ENCODE measurements at places on chromosomes 3 and 15.

DNA sequence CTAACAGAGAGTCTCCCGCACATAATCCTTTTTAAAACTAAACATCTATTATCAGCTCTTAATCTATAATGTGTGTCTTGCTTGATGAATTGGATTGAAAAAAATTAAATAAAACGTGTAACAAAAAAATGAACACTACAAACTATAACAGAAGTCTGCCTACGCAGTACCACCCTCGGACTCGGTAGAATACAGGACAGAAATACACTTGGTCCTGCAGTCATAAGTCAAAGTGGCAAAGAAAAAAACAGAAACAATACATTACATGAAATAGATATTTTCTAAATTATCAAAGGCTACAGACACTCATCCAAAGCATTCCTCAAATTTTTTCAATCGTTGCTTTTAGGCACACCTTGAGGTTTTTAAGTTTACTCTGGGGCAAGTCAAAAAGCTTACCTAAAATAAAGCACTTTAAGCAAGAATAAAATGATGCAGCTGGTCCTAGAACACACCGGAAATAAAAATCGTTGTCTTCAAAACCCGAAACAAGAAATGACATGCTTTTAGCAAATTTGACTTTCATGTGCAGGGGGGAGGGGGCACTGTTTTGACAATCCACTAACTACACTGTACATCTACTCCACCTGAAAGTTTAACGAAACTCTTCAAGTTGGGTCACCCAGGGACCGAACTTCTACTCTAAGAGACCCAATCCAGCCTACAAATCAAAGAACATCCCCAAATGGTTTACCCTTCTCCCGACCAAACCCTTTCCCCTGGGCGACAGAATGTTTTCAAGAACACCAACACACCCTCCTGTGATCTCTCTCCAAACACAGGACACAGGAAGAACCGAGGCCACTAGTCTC, 1.3 kb downstream of the ADAM10 start:
- DNase-seq, result no peak

GRCh38 chr3:41394896-41395295, 195.6 kb downstream of the CTNNB1 start:
- no peak for DNase-seq

GRCh38 chr15:79682851-79683288, 213.9 kb downstream of the MTHFS start:
- no peak for DNase-seq

- DNase-seq, result no peak
Observed at GRCh38 chr3:61857297-61857696, 295.9 kb downstream of the PTPRG start.

GRCh38 chr3:108936924-108937689, 16.6 kb downstream of the GUCA1C start:
- DNase-seq, result no peak

DNA sequence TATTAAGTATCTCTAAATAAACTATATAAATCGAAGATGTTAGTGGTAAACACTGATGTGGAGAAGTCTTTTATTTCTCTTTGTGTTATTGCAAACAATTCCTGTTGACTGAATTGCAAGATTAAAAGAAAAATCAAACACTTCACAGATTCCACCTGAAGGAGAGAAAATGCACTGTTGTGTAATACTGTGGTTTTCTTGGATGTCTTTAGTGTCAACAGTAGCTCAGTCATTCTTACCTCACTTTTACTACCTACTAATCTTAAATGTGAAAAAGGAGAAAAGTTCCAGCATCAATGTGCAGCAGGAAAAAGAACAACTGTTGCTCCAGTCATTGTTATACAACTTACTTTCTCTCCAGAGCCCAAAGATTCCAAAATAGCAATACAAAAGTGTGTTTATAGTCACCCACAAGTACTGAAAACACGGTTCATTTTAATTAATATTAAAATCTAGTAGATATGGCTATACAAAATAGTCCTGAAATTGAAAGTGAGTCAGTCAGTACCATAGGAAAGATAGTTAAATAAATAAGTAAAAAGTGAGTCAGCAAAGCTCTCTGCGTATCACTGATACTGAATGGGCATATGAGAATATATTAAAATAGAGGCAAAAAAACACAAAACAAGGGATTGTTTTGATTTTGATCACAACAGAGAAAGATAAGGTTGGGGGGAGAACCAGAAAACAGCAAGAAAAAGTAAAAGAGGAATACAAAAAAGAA, 90.5 kb upstream of the CSPG5 start:
- no peak for DNase-seq

- no peak for DNase-seq
Observed at GRCh38 chr3:154085071-154085470, 36.1 kb upstream of the ARHGEF26 start.

DNA sequence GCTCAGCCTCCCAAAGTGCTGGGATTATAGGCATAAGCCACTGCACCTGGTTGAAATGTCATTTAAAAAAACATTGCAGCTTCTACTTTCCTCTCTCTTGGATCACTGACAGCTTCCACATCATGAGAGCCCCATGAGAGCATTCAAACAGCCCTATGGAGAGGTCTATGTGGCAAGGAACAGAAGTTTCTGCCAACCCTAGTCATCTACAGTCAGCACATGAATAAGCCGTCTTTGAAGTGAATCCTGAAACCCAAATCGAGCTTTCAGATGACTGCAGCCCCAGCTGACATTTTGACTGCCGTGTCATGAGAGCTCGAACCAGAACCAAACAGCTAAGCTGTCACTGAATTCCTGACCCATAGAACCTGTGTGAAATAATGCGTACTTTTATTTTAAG, 39.8 kb downstream of the CD200R1L start:
- DNase-seq, result no peak

GRCh38 chr3:158845765-158846350, 44.0 kb downstream of the MFSD1 start:
- no peak for DNase-seq

DNA sequence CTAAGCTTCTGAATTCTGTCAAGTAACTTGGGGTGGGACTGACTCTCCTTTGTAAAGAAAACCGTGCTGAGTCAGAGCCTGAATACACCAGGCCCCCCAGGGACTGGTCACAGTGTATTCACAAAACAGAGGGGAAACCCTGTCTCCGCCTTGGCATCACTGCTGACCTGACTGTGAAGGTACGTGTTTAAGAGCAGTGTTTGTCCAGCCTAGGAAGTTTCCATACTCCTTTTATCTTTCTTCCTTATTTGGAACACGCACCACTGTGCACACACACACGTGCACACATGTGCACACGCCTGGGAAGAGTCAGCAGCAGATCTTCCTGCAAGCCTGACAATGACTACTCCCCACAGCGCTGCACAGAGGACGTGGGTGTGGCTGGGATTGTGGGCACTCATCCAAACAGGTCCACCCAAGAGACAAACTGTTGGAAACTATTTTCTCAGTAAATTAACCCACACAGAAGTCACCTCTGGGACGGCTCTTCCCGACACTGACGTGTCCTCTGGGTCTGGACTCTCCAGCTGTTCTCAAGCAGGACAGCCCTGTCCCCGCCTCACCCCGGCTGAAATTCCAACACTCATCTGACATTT, 87.7 kb downstream of the ATP10A start:
- DNase-seq, result no peak

DNA sequence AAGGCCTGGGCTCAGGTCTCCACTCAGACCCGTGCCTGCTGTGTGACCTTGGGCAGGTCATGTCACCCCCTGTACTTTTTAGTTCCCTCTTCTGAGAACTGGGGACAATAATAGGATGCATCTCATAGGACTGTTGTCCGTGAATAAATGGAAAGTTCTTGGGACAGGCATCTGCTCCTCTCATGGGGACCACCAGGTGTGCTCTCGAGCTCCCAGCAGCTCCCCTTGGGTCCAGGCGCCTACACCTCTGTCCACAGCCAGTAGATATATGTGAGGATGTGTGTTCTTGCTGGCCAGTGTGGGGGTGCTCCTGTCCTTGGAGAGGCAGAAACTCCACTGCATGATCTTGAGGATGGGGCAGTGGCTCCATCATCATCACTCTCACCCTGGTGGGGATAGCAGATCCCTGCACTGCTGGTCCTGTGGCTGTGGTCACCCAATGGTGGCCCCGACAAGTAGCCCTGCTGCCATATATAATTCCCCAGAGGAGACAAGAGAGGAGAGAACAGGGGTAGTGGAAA, 257.6 kb upstream of the TLE3 start:
- DNase-seq, result no peak

- no peak for DNase-seq
Observed at GRCh38 chr15:49877873-49878521, 241.0 kb downstream of the ATP8B4 start.

DNA sequence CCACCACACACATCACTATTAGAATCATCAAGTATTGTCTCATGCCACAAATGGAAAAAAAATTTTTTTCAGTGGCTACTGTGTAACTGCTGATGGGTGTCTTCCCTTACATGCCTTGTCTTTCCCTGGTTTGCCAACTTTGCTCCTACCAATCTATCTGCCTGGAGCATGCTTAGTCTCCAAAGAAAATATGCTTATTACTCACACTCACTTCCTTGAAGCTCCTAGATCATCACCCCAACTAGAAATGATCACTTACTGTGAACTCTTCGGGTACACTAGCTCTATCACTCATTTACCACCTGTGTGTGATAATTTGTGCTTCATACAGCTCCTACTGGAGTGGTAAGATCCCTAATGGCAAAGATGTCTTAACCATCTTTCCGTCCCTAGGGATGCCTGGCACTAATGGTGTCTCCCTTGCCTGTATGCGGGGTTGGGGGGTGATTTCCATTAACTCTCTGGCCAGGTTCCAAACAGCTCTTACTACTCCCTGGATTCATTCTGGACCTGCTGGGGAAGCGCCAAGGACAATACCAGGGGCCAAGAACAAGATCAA, 799 bp downstream of the VPS33B start:
- no peak for DNase-seq

DNA sequence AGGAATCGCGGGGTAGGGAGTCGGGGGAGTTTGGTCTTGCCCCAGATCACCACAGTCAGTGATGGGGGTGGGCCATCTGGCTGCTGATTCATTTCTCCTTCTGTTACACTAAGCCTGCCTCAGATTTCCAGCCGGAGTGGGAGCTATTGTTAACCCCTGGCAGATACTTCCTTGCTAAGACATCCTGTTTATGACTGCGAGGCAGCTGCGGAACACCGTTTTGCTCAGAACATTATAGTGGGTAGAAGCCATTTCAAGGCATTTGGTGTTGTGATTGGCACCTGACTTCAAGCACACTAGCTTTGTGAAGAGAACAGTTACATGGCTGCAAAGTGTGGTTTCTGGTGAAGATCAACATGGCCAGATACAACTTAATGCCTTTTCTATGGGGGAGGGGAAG, 73.8 kb downstream of the FLNB start:
- no peak for DNase-seq

DNA sequence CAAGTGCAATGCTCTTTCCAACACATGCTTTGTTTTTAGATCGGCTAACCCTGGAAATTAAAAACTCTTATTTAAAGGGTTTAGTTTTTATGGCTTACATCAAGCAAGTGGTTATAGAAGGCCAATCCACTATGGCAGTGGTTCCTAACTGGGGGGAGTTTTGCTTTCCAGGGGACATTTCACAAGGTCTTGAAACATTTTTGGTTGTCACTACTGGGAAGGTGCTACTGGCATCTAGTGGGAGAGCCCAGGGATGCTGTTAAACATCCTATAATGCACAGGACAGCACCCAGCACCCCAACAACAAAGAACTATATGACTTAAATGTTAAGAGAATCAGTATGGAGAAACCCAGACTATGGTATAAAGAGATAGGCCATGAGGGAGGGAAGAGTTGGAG, 439.0 kb downstream of the NTRK3 start:
- no peak for DNase-seq

DNA sequence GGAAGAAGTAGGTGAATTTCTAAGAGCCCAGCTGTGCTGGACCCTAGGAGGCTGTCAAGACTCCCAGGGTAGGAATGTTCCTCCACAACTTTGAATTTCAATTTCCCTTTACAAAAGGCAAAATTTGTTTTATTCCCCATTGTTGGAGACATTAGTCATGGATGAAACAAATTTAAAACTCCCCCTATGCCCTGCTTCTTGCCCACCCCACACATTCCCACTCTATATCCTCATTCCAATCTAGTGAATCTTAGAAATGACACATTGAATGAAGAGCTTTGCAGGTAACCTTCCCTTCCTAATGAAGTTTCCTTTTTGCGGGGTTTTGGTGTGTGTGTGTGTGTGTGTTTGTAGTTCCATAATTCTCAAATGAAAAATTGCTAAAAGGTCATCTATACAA, 72.6 kb downstream of the CCNL1 start:
- DNase-seq, result no peak

GRCh38 chr3:49775538-49775937, 10.8 kb downstream of the IP6K1 start:
- DNase-seq, result no peak

DNA sequence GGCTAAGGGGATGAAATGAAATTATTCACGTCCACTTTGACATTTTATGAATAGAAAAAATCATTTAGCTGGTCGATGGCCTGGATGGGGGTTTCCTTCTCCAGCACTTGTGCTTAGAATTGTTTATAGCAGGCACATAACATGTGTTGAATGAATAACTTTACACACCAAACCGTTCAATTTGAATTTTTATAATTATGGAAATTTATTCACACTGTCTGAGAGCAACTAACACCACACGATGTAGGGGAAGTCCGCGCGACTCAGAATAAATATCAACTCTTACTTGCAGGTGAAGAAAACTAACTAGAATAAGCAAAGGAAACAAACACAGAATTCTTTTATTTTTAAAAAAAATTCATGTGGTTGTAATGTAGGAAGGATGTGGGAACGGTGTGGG, 81.3 kb downstream of the MINAR1 start:
- no peak for DNase-seq

- DNase-seq, result no peak
Observed at GRCh38 chr3:172203522-172204258, 164.3 kb downstream of the FNDC3B start.

- DNase-seq, result no peak
Observed at GRCh38 chr3:12242772-12243171, 46.1 kb upstream of the PPARG start.

DNA sequence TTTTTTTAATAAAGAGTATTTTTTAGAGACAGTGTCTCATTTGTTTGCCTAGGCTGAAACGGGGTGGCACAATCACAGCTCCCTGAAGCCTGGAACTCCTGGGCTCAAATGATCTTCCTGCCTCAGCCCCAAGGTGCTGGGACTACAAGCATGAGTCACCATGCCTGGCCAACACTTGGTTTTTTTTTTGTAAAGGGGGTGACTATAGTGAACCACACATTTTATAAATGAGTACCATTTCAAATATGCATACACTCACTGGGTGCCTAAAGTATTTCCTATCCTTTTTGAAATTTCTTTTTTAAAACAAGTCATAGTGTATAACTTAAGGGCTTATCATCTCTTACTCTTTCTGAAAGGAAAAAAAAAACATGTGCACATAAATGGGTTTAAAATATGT, 325.2 kb upstream of the MEIS2 start:
- no peak for DNase-seq

Data from NCI-H187 (cell line).